ENCODE measurements at places on chromosomes 5 and 9.

DNA sequence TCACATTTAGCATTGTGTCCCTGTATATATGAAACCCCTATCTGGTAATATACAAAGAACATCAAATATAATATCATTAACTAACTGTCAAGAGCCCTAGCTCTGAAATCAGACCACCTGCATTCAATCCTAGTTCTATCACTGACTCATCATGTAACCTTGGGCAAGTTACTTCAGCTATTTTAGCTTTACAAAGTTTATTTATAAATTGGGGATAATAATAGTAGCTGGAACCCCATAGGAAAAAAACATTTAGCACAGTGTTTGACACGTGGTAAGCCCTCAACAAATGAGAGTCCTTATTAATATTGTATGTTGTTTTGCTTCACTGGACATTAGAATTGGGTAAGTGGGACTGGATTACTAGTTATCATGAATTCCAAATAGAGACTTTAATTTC is 157.5 kb downstream of the EBF1 start:
- DNase-seq: no peak

DNA sequence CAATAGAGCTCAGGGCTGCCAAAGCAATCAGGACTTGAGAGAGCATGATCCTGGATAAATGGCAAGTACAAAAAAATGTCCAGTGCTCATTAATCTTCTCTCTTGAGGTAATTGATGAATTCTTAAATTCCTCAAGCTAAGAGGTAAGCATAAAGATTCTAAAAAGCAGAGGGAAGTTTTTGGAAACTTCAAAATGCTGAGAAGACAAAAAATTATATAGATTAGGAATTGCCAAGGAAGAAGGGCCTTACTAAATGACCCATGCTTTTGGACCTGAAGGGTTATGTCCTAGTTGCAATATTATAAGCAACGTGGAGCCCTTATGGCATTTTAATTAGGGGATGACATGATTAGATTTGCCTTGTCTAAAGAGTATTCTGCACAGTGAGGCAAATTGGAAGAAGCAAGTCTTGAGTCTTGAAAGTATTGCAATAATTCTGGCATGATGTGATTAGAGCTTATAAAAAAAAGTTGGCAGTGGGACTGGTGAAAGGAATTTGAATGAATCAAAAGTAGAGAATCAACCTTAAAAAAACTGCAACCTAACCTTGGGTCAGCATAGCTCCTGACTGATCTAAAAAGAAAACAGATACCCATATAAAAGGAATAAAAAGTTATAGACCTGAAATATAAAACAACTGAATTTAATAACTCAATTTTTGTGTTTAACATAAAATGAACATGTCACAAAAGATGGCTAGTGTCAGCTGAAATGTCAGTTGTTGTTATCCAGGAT is 323.8 kb upstream of the ARRDC3 start:
- DNase-seq: no peak

- DNase-seq: no peak
Measured at GRCh38 chr5:169131616-169132301, 169.2 kb downstream of the SLIT3 start.

GRCh38 chr9:81814794-81815464 is 113.3 kb upstream of the SPATA31D4 start:
- DNase-seq: no peak

GRCh38 chr9:85617141-85617670 is 124.5 kb downstream of the AGTPBP1 start:
- no peak for DNase-seq

- DNase-seq: no peak
Measured at GRCh38 chr5:142820447-142820846, 50.3 kb downstream of the ARHGAP26 start.

DNA sequence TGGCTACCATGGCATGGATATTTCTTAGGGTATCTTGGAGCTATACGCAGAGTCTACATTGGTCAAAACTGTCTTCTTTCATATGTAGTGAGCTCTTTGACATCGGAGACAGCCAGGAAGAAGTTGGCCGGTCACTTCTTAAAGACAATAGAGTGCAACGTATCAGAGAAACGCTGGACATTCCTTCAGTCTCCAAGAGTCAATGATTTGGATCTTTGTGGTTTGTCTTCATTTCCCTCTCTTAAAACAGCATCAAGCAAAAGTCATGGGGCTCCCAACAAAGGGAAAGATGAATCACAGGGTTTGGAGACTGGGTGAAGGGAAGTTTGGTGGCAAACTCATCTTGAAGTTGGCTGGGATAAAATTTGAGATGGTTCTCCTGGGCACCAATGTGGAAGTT is 320.1 kb downstream of the AGTPBP1 start:
- DNase-seq: no peak

- no peak for DNase-seq
Measured at GRCh38 chr5:167916261-167916691, 375.2 kb upstream of the WWC1 start.

- DNase-seq: no peak
Measured at GRCh38 chr5:126373375-126374108, 49.7 kb upstream of the GRAMD2B start.

Data from T1000 (cell line).